ENCODE measurements at places on chromosomes 1 and 21.

GRCh38 chr1:245687636-245688535, 533.1 kb downstream of the KIF26B start:
- DNase-seq = no peak

GRCh38 chr1:9600861-9601834, 12.4 kb downstream of the TMEM201 start:
- DNase-seq = no peak

GRCh38 chr1:104387716-104388508, 638.2 kb downstream of the AMY1C start:
- no peak for DNase-seq

GRCh38 chr1:65020774-65021173, 54.4 kb upstream of the JAK1 start:
- no peak for DNase-seq

- no peak for DNase-seq
Measured at GRCh38 chr1:200487650-200488049, 77.8 kb upstream of the ZNF281 start.

DNA sequence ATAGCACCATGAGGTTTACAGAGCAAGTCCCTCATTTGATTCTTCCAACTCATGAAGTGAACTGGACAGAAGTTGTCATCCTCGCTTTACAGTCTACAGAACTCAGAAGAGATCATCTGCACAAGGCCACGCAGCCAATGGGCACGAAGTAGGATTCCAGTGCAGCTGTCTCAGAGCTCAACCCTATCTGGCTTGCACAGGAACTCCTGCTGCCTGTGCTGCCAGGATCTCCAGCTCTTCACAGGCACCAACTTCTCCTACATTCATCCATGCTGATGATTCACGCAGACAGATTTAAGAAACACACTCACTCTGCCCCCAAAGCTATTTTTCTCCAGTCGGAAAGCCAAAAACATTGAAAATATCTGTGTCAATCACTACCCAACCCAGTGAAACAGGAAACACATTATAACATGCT, 157.0 kb downstream of the RERE start:
- peak; percentile 14 for DNase-seq

DNA sequence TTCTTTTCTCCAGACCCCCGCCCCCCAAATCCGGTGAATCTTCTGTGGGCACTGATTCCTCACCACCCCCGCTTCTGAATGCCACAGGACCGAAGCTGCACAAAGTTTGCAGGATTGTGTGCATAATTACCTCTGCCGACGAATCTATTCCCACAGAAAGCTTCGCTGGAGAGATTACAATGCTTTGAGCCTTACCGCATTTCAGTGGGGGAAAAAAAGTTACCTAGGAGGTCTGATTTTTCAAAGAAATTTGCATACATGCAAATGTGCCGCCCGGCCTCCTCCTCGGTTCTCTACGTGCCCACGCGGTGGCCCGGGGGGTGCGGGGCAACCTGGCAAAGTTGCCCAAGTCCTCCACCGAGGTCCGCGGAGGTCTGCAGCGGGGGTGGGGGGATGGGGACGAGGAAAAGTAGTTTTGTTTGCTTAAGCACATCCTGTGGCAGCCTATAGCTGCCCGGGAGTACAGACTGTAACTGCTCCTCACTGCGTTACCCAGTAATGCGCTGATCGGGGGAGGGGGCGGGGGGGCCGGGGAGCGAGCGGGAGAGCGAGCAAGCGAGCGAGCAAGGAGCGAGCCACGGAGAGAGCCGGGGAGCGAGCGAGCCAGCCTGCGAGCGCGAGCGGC, 563 bp upstream of the NFIA start:
- DNase-seq = no peak

DNA sequence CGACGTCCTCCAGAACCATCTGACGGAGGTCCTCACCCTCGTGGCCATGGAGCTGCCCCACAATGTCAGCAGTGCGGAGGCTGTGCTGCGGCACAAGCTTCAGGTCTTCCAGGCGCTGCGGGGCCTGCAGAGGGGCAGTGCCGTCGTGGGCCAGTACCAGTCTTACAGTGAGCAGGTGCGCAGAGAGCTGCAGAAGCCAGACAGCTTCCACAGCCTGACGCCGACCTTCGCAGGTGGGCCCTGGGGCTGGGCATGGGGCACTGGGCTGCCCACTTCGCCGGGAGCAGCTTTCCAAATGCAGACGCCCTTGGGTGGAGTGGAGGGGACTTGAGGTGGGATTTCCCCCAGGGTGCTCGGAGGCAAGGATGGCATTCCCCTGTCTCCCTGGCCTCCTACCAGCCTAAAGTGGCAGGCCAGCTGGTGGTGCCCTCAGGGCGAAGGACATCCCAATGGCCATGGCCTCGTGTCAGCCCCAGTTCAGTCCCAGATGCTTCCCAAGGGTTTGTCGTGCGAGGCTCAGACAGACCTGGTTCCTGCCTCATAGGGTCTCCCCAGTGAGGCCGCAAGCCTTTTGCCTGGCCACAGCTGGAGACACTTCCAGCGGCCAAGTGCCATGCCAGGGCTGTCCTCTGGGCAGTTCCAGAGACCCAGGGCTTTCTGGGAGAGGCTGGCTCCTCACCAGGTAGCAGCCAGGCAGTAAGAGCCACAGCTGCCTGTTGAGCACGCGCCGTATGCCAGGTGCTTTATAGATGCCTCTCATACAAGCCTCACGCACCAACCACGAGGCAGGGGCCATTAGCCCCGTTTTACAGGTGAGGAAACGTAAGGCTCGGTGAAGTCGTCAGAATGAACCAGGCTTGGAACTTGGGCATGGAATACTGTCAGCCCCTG, 27.8 kb downstream of the H6PD start:
- DNase-seq = no peak

GRCh38 chr1:112143871-112144441, 154.5 kb upstream of the KCND3 start:
- no peak for DNase-seq

GRCh38 chr21:45818276-45818903, 163.2 kb upstream of the COL6A1 start:
- DNase-seq = no peak

- DNase-seq = no peak
Measured at GRCh38 chr1:206496131-206496793, 11.1 kb upstream of the RASSF5 start.

Data from thoracic aorta (tissue), 2 donors.